ENCODE measurements at places on chromosomes 4 and X.

DNA sequence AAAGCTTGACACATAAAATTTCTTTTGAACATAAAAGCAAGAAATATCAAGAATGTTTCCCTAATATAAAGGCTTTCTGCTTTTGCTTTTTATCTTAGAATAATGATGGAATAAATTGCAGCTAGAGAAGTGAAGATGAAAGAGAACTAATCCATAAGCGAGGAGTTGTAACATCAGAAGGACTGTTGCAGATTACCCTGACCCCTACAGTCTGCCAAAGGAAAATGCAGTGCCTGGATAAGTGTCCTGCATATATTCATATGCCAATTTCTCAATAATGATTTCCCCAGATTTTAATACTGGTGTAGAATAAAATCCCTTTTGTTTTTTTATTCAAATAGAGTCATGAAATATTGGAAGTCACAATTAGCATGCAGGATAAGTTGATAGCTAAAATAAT is 115.9 kb downstream of the MAGEC2 start:
- DNase-seq: no peak

DNA sequence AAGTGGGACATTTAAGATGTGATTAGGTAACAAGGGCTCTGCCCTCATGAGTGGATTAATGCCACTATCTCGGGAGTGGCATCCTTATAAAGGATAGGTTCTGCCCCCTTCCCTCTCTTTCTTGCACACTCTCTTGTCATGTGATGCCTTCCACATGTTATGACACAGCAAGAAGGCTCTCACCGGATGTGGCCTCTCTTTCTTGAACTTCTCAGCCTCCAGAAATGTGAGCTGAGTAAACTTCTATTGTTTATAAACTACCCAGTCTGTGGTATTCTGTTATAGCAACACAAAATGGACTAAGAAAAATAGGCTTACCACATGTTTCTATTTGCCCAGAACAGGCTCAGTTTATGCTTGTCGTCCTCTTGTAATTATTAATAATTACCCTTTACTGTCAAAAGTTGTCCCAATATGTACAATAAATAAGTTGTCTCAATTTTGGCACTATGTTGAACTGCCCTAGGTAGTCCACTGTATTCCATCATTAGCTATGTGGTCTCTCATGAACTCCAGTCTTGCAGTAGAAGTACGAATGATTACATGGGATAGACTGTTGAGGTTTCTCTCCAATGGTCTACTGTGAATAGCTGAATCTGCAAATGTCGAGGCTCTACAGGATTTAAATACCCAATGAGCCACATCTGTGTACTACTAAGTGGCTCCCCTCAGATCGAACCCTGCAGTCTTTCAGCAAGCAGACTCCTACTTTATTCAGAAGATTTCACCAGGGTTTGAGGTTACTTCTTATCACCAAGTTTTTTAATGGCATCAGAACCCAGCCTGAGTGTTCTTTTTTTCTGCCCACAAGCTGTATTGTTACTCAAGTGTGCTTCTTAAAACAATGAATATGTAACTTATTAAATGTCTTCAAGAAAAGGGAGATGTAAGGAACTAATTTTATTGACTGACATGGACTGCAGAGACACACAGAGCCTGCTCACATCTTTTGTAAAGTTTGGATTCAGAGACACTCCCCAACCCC is 102.0 kb upstream of the LEF1 start:
- no peak for DNase-seq

DNA sequence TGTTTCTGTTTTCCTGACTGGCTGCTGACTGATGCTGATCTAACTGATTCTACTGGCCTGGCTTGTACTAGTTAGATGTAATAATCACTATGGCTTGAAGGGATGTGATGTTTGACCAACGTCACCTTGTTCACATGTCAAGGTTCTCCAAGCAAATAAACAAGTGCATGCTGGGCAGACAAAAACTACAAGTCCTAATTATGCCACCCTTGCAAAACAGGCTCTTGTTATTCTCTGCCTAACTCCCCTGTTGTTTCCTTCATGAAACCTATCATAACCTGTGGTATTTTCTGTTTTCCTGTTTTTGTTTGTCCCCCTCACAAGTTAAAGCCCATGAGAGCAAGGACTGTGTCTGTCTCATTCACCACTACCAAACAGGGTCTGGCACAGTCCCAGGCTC is 146.2 kb downstream of the DCHS2 start:
- no peak for DNase-seq

DNA sequence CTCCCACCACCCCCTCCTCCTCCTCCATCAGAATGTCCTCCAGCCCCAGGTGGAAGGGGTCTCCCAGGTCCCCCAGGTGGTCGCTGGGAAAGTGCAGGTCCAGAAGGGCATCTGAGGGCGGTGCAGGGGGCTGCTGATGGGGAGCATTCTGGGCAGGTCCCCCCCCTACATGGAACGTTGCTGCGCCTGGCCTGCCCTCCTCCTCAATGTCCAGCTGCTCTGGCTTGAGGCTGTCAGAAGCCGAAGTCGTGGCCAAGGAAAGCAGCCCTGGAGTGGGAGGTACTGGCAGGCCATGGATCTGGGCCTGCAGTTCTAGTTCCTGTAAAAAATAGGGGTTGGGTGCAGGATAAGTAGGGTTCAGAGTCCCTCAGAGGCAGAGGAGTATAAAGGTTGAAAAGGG is 12.9 kb downstream of the TFE3 start:
- no peak for DNase-seq

- no peak for DNase-seq
Observed at GRCh38 chr4:38230821-38231563, 270.8 kb downstream of the PTTG2 start.

DNA sequence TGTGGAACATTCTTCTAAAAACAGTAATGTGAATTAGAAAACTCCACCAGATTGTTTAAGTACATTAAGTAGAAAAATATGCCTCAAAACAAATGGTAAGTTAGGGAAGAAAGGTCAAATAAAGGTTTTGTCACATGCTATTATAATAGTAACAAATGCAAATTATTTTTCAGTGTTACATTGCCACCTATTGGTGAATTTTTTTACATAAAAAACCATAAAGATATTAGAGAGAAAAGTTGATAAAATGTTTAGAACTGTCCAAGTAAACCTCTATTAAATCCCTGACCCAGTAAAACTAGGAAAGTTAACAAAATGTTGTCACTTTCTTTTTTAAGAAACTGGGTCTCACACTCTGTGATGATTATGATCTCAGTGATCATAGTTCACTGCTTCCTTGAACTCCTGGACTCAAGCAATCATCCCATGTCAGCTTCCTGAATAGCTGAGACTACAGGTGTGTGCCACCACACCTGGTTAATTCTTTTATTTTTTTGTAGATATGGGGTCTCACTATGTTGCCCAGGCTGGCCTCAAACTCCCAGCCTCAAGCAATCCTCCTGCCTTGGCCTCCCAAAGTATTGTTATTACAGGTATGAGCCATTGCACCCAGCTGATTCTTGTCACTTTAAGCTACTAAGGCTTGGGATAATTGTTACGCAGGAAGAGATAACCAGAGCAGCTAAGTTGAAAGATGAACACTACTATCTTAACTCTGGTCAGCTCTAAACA is 157.6 kb downstream of the ATRX start:
- no peak for DNase-seq

GRCh38 chrX:373641-374471 is 12.9 kb downstream of the PPP2R3B start:
- DNase-seq: no peak

- no peak for DNase-seq
Observed at GRCh38 chrX:47596256-47596655, 14.0 kb downstream of the TIMP1 start.

DNA sequence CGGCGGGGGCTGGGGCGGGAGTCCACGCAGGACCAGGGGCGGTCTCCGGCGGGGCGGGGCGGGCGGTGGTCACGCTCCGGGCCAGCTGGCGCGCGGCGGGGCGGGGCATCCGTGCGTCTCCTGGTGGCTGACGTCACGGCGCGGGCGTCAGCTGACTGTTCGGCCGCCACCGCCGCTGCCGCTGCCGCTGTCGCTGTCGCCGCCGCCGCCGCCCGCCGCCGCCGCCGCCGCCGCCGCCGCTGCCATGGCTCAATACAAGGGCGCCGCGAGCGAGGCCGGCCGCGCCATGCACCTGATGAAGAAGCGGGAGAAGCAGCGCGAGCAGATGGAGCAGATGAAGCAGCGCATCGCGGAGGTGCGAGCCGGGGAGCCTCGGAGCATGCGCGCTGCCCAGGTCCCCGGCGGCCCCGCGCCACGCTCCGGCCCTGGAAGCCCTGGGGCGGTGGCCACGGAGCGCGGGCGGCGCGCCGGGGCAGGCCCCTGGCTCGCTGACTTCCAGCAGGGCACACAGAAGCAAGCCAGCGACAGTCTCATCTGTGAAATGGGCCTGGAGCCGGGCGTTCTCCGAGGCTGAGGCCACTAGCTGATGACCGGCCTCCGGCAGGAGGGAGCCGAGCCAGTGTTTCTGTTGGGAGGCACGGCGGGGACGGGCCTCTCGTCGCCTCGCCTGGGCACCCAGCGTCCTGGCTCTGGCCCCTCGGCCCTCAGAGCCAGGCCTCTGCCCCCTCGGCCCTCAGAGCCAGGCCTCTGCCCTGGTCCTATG is at the start of gene FAM50A:
FAM50A (plus strand) TSS at position 150 of the 763 bp plus-strand sequence; CDS start at position 245, 95 bp downstream.
- peak; percentile 67 for DNase-seq

- no peak for DNase-seq
Observed at GRCh38 chrX:110066488-110067225, 63.7 kb downstream of the TMEM164 start.

Measured in effector memory CD8-positive, alpha-beta T cell (primary cell).